ENCODE measurements at places on chromosomes 11 and 22.

- no peak for DNase-seq
These were observed 26.1 kb downstream of the GLYATL1 start for GRCh38 chr11:58965246-58965985.

GRCh38 chr22:35459423-35459894, 59.5 kb downstream of the MCM5 start:
- no peak for DNase-seq

- DNase-seq: no peak
These were observed 24.3 kb upstream of the IL10RA start for GRCh38 chr11:117961896-117962295.

- DNase-seq: no peak
These were observed 352.0 kb upstream of the MPPED2 start for GRCh38 chr11:30938171-30938570.

DNA sequence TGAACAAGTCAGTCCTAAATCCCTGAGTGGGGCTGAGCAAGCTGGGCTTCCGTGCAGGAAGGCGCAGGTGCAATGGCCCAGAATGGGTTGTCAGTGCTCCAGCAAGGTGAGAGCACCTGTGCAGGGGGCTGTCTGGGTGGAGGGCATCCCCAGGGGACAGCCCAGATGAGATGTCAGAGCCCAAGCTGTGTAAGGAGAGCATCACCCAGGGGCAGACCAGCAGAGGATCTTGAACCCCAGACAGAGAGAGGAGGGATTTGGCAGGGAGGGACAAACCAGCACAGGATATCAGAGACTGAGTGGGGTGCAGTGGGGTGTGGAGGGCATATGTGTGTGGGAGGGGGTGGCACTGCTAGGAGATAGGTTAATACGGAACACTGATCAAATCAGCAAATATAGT, 114.9 kb upstream of the TMEM45B start:
- DNase-seq: no peak

DNA sequence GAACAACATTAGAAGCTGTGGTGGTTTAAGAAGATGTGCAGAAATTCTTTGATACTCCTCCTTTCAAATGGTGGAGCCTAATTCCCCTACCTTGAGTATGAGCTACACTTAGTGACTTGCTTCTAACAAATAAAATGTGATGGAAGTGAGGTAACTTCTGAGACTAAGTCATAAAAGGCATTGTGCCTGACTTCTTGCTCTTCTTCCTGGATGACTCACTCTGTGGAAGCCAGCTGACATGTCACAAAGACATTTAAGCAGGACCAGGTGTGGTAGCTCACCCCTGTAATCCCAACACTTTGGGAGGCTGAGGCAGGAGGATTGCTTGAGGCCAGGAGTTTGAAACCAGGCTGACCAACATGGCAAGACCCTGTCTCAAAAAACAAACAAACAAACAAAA, 3.9 kb upstream of the PLA2G3 start:
- no peak for DNase-seq

- peak; percentile 54 for DNase-seq
These were observed 1.7 kb upstream of the DDX6 start for GRCh38 chr11:118792570-118793124.

DNA sequence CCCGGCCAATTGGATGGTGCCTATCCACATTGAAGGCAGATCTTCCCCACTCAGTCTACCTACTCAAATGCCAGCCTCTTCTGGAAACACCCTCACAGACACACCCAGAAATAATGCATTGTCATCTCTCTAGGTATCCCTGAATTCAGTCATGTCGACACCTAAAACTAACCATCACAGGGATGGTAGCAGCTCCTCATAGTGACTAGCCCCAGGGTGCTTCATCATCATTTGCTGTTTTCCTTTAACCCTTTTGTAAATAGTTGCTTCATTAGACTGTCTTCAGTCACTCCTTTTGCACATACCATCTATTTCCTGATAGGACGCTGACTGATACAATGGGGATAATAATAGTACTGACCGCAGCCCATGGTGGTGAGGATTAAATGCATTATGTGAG, 18.8 kb upstream of the AMOTL1 start:
- no peak for DNase-seq

DNA sequence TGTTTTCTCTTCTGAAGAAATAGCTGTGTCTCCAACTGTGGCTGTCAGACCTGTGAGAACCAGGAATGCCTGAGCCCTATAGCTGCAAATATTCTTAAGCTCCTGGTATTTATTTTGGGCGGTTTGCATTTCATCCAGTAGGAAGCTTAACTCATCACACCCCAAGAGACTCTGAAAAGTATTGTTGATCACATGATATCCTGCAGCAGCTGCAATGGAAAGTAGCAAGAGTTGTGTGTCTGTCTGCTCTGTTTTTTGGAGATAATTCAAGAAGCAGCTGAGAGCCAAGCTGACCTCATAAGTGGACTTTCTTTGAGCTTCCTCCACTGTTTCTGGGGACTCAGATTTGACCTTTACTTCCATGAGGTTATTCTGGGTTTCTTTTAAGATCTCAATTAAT, 36.4 kb upstream of the MRPL17 start:
- no peak for DNase-seq

- no peak for DNase-seq
These were observed 167.0 kb downstream of the BUD13 start for GRCh38 chr11:116605543-116606459.

DNA sequence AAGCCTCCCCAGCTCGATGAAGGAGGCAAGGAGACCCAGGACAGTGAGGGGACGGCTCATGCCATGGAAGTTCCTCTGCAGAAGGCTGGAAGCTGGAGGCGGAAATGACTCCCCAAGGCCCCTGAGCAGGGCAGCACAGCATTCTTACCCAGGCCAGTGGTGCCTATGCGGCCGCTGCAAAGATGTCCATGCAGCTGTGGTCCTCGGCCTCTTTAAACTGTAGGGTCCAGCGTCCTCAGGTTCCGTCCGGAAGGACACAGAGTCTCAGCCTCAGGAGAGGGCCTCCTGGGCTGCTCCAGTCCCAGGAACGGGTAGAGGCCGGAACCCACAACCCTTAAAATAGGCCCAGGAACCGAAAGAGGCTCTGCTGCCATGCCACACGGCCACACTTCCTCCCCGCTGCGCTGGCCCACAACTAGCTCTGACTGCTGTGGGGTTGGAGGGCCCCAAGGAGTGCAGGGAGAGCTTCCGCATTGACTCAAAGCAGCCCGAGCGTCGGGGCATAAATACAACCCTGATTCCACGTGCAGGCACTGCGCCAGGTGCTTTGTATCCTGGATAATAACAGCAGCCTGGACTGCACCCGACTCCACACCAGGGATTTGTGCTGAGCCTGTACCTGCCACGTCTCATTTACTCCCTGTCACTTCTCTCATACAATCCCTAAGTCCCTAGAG, 5.5 kb downstream of the KIAA0930 start:
- DNase-seq: peak; percentile 25

- DNase-seq: no peak
These were observed 19.1 kb downstream of the PPFIA1 start for GRCh38 chr11:70289582-70289981.

GRCh38 chr11:115528225-115528624, 24.0 kb upstream of the CADM1 start:
- no peak for DNase-seq

GRCh38 chr11:119091178-119091577, 6.5 kb downstream of the HMBS start:
- DNase-seq: no peak

DNA sequence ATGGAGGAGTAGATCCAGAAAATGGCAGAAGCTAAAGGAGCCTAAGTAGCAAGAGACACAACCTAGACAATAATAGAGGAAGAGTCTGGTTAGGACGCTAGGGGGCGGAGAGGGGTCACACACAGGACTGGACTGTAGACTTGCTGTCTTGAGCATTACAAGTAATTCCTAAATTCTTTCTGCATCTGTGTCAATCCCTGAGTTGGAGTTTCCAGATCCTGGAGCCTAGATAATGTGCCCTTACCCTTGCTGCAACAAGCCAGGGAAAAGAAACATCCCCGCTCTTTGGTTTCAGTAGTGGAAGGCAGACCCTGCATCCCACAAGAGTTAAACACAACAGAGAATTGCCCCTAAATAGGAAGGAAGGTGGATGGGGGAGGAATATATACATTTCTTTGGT, 14.9 kb upstream of the CCDC73 start:
- DNase-seq: peak; percentile 39

GRCh38 chr11:126466236-126467045, 111.0 kb downstream of the ST3GAL4 start:
- DNase-seq: no peak

DNA sequence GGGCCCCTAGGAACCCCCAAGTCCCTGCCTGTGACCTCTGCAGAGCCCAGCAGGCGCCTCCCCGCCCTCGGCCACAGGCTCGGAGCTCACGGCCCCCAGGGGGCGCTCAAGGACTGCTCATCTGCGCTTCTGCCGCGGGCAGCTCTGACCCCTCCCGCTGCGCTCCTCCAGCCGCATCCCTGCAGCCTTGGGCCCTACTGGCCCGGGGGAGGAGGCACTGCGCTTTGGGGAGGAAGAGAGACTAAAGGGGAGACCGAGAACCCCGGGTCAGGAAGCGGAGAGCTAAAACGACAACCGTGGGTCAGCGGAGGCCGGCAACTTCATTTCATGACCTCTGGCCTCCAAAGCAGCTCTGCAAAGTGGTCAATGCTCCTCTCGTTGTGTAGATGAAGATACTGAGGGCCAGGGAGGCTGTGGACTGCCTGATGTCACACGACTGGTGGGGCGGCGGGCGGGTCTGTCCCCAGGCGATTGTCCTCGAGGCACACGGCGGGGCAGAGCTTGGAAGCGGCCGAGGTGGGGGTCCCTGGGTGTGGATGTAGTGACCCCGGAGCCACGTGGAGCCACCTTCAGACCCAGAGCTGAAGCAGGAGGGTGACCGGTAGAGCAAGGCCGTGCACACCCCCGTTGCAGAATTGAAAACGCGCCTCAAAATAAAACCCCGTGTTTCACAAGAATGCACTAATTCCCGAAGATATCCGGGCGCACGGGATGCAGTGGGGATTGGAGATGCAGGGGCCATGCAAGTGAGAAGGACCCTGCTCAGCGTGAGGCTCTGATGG, 2.7 kb upstream of the KRTAP5-6 start:
- DNase-seq: peak; percentile 55

DNA sequence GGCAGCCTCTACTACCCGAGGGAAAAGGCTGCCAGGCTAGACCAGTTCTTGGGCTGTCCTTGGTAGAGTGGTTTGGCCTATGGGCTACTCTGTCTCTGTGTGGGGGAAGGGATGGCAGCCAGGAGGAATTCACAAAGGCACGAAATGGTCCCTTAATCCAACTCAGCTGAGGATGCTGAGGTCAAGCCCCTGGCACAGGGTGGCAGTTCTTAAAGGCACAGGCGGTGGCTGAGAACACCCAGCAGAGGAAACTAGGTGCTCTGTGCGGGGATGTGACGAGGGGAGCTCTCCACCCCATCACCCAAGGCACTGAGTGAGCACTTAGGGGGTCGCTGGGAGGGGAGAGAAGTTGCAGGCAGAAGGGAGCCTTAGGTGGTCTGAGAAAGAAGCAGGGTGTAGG, at the start of gene MFRP:
MFRP (minus strand) TSS at position 101 of the 400 bp plus-strand sequence. CDS start 192 bp downstream, outside the sequence.
- DNase-seq: no peak

GRCh38 chr22:40939202-40939601, 12.0 kb upstream of the RBX1 start:
- DNase-seq: no peak

GRCh38 chr11:117691218-117691514, 105.8 kb downstream of the DSCAML1 start:
- DNase-seq: no peak

GRCh38 chr11:69645801-69646492, 5.0 kb downstream of the CCND1 start:
- no peak for DNase-seq

GRCh38 chr11:85196968-85197367, 430.2 kb downstream of the DLG2 start:
- DNase-seq: no peak

DNA sequence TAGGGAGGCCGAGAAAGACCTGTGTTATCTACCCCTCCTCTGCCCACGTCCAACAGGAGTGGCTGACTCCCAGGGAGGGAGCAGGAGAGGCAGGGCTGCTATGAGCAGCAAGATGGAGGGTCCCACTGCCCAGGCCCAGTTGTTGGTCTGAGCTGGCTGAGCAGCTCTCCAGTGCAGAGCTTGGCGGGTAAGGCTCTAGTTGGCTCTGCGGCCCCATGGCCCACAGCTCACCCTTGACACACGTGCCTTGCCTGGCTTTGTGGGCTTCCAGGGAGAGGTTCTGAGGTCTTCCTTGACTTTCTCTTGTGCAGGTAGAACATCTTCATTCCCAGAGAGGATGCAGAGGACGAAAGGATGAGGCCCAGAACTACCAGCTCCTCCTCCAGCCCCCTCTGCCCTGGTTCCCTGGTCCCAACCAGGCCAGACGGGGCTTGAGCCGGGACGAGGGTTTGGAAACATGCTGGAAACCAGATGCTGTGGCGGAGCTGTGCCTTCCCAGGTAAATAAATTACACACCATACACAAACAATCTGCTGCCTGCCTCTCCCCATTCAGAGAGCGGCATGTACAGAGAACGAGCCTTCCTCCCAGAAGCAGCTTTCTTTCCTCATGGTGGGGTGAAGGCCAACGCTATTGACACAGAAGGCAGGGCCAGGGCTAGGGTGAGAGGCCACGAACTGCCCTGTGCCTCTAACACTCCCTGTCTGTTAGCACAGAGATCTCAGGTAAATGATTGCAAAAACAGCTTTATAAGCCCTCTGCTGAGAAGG, 48.1 kb downstream of the DSCAML1 start:
- no peak for DNase-seq

DNA sequence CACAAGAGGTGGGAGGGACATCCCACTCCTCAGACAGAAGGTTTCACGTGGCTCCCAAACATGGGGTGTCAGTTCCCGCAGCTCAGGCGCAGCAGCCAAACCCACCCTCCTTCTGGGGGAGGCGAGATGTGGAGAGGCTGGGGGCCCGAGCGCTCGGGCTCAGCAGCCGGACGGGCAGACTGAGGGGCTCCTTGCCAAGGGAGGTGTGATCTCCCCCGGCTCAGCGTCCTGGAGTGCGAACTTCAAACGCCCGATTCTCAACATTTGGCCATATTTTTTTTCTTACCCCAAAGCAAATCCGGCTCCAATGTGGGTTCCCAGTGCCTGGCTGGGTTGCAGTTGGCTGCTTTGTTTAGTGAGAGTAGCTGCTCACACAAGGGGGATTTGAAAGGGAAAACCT, 477.9 kb downstream of the MN1 start:
- no peak for DNase-seq

DNA sequence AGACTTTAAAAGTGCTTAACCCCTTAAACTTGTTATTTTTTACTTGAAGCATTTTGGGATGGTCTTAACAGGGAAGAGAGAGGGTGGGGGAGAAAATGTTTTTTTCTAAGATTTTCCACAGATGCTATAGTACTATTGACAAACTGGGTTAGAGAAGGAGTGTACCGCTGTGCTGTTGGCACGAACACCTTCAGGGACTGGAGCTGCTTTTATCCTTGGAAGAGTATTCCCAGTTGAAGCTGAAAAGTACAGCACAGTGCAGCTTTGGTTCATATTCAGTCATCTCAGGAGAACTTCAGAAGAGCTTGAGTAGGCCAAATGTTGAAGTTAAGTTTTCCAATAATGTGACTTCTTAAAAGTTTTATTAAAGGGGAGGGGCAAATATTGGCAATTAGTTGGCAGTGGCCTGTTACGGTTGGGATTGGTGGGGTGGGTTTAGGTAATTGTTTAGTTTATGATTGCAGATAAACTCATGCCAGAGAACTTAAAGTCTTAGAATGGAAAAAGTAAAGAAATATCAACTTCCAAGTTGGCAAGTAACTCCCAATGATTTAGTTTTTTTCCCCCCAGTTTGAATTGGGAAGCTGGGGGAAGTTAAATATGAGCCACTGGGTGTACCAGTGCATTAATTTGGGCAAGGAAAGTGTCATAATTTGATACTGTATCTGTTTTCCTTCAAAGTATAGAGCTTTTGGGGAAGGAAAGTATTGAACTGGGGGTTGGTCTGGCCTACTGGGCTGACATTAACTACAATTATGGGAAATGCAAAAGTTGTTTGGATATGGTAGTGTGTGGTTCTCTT, 2.8 kb downstream of the MALAT1 start:
- no peak for DNase-seq

GRCh38 chr11:2217211-2218030, 45.8 kb upstream of the TH start:
- DNase-seq: no peak
